SJSA1 (cell line): ENCODE measurements at places on chromosomes 2 and 18.

- H3K36me3 ChIP-seq, result no peaks in the 10 kb centered on the region; the same call in 1 of the 2 replicates
- H3K27me3 ChIP-seq, result no peaks in the 10 kb centered on the region
- DNase-seq, result peak; percentile 64
- peaks cover 43% of the 10 kb centered on the region for H3K4me1 ChIP-seq
- no peak overlapping the region for H3K4me3 ChIP-seq
Measured at GRCh38 chr2:37920570-37920969, 4.5 kb upstream of the RMDN2 start.

DNA sequence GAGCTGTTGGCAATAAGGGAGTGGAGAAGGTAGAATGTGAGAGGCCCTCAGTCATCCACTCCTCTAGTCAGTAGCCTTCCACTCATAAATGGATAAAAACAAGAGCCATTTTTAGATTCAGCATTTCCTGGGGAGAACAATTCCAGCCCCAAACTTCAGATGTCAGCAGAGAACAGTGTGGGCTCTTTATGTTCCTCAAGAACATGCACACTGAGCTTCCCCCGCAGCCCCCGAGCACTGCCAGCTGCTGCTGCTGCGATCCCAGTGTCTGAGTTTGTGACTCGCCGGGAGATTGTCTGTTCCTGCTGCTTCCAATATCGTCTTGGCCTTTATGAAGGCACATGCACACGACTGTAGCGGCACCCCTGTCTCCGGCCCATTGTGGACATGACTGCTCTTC, 143.7 kb upstream of the CTNNA2 start:
- H3K4me1 ChIP-seq, result no peaks in the 10 kb centered on the region
- no peak for DNase-seq
- no peak overlapping the region for H3K27ac ChIP-seq
- no peaks in the 10 kb centered on the region for H3K36me3 ChIP-seq

DNA sequence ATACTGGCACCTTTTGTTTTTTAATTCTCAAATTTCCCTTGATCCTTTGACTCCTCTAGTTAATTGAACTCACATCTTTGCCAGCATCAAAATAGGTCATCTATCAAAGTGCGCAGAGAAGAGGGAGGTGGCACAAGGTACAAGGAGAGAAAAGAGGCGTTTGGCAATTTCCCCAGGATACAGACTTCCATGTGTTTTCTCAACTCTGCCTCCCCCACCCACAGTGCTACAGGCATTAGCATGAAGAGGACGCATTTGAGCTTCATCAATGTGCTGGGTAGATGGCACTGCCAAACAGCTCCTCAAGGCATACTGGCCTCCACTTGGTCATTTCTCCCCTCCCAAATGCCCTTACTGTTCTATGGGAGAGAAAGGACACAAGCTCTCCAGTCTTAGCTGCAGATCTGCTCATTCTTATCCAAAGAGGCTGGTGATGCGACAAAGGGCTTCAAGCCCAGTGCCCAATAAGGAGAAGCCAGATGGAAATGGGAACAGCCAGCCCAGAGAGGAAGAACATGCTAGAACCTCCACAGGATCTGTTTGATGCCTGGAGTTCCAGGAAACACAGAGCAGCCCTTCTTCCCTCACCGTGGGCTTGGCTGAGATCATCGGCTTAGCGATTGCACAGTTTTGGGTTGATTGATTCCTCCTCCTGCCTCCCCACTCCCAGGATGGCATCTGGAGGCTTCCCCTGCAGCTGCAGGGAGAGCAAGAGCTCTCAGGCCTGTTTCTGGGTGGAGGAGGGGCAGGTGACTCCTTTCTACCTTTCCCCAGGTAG, 144.7 kb upstream of the SMAD2 start:
- no peak for DNase-seq
- no peak overlapping the region for H3K4me3 ChIP-seq
- H3K4me1 ChIP-seq, result no peaks in the 10 kb centered on the region
- no peak overlapping the region for H3K27ac ChIP-seq
- no peaks in the 10 kb centered on the region for H3K36me3 ChIP-seq

DNA sequence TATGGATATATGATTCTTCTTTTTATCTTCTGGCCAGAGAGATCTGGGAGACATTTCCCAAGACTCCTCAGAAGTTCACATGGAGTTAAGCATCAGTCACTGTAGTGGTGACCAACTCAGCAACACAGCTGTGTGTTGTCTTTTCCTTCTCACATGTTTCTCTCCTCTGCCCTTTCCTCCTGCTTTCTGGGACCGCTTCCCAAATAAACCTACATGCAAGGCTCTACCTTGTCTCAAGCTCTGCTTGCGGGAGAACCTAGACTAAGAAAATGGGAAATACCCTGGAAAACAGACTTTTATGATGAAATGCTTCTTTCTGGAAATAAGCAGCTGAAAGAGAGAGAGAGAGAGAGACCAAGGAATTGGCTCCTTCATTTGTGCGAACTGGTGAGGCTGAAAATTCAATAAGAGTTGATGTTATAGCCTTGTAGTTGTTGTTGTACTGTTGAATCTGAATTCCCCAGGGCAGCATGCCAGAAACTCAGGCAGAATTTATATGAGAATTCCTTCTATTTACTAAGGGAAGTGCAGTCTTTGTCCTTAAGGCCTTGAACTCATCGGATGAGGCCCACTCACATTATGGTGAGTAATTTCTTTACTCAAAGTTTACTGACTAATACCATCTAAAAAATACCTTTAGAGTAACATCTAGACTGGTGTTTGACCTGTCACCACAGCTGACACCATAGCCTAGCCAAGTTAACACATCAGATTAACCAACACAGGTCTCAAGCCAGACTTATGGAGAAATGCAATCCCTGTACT, 22.7 kb upstream of the DSC1 start:
- no peaks in the 10 kb centered on the region for H3K27me3 ChIP-seq
- no peak overlapping the region for H3K4me3 ChIP-seq
- no peaks in the 10 kb centered on the region for H3K36me3 ChIP-seq
- H3K4me1 ChIP-seq, result no peaks in the 10 kb centered on the region

GRCh38 chr18:45671321-45671720, 52.7 kb upstream of the SLC14A1 start:
- no peaks in the 10 kb centered on the region; the same call in 1 of the 2 replicates for H3K27me3 ChIP-seq
- H3K27ac ChIP-seq, result no peak overlapping the region
- H3K4me3 ChIP-seq, result no peak overlapping the region

GRCh38 chr2:12017499-12018157, 271.2 kb downstream of the LPIN1 start:
- no peak overlapping the region for H3K4me3 ChIP-seq
- no peak for DNase-seq
- peaks cover 11% of the 10 kb centered on the region for H3K4me1 ChIP-seq
- H3K36me3 ChIP-seq, result no peaks in the 10 kb centered on the region
- H3K27ac ChIP-seq, result no peak overlapping the region

DNA sequence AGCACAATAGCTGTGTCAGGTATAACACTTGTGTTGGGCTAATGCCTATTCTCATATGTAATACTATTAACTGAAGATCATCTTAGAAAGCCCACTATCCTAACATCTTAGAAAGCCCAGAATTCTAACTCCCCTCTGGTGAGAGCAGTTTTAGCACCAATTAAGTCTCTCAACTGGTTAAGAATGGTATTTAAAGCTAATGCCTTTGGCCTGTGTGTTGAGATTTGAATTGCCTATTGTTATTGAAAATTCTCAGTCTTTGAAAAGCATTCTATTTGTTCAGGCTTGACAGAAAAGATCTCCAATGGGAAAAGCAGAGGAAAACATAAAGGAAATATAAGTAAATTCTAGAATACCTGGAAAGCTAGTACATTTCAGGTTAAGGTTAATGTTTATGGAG, 352.5 kb downstream of the ARHGAP15 start:
- no peaks in the 10 kb centered on the region for H3K27me3 ChIP-seq
- no peaks in the 10 kb centered on the region for H3K36me3 ChIP-seq
- peaks cover 3% of the 10 kb centered on the region for H3K4me1 ChIP-seq
- H3K4me3 ChIP-seq, result no peak overlapping the region
- no peak for DNase-seq

GRCh38 chr2:40220177-40220925, 231.5 kb downstream of the SLC8A1 start:
- H3K27ac ChIP-seq, result no peak overlapping the region
- no peaks in the 10 kb centered on the region for H3K27me3 ChIP-seq
- H3K4me1 ChIP-seq, result no peaks in the 10 kb centered on the region
- no peaks in the 10 kb centered on the region for H3K36me3 ChIP-seq
- no peak overlapping the region for H3K4me3 ChIP-seq
- no peak for DNase-seq
